ENCODE measurements at places on chromosomes 11 and 22. TPM values are rescaled to one million over a fixed set of nuclear protein-coding genes. Genes with fewer than 3 reads are reported as not detected.

DNA sequence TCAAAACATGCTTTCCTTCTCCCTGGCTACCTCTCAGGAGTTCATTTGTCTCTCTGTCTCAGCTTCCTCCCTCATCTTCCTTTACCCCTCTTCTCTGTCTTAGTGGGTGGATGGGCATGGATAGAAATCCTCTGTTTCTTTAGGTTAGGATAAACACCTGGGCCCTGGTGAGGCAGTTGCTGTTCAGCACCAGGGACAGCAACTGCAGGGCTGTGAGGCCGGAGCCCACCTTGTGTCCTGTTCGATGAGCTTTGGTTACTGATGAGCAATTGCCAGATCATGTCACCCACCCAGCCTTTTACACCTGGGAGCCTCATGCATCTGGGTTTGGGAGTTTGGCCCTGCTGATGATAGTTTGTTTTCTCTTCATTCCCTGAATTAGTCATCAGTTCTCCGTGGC, 6.1 kb upstream of the CRYBB3 start:
- DNase-seq, result no peak

DNA sequence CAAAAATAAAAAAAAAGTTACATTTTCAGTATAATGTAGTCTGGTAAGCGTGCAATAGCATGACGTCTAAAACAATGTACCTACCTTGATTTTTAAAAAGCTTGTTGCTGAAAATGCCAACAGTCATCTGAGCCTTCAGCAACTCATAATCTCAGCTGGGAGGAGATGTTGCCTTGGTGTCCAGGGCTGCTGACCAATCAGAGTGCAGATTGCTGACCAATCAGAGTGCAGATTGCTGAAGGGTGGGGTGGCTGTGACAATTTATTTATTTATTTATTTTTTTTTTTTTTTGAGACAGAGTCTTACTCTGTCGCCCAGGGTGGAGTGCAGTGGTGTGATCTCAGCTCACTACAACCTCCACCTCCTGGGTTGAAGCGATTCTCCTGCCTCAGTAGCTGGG, 17.8 kb downstream of the ZBED4 start:
- DNase-seq, result no peak

Gene PHF5A
- 17.1 TPM for total RNA-seq

Gene CD44
- 677 TPM for total RNA-seq

GRCh38 chr11:99391245-99391644, 370.5 kb downstream of the CNTN5 start:
- no peak for DNase-seq

DNA sequence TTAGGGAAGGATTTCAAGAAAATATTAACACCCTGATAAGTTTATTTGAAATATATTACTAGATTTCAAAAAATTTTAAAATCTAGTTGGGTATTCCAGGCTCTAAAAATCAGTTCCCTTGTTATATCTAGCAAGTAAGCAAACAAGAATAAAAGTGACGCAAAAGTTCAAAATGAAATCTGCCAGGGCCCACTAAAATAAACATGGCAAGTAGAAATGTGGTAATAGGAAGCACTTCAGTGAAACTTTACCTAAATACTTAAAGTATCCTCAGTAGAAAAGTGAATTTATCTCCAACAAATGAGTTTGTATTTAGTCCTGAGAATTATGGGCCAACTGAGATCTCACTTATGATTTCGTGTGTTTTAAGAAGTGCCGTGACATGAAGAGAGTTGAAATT, 23.6 kb downstream of the POLD3 start:
- no peak for DNase-seq

Data from pancreas (tissue), 10 donors.